ENCODE measurements at places on chromosomes 12 and 14. TPM values are rescaled to one million over a fixed set of nuclear protein-coding genes. Genes with fewer than 3 reads are reported as not detected.

- DNase-seq, result no peak
Measured at GRCh38 chr12:113794774-113795173, 171.4 kb downstream of the RBM19 start.

GRCh38 chr12:25433581-25434325, 119.3 kb downstream of the LMNTD1 start:
- DNase-seq, result no peak

- DNase-seq, result no peak
Measured at GRCh38 chr12:6332459-6332858, 9.4 kb downstream of the TNFRSF1A start.

DNA sequence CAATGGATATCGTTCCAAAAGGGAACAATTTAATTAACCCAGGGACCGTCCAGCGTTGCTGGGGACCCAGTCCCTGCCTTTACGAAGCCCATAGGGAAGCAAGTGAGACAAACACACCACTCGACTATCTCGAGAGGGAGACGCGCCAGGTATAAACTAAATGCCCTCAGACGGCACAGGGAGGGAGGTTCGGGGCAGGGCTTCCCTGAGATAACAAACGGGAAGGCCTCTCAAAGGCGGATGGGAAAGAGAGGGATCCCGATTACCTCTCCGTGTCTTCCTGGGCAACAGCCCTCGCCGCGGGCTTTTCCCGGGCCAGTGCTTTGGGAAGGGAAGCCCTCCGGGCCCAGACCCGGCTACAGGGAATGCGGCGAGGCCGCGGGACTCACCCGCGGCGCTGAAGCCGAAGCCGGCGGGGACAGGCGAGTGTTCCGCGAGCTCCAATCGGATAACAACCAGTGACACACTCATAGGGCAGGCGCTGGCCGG, 390 bp downstream of the BRAP start:
- no peak for DNase-seq

- no peak for DNase-seq
Measured at GRCh38 chr14:42617005-42617404, 1010.3 kb downstream of the LRFN5 start.

DNA sequence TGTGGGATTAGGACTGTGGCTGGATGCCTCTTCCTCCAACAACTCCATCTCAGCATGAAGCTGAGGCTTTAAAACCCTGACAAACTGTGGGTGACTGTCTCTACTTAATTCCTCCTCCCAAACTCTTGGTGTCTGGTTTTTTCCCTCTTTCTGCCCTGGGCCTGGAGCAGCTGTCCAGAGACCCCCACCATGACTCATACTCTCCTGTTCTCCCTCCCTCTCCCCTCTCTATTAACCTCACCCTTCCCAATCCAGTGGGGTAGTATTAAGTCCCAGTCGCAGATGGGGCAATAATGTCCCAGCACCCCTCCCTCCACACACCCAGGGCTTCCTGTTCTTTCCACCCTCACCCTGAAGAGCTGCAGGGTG, 2.0 kb upstream of the DNAJC14 start:
- DNase-seq, result no peak

DNA sequence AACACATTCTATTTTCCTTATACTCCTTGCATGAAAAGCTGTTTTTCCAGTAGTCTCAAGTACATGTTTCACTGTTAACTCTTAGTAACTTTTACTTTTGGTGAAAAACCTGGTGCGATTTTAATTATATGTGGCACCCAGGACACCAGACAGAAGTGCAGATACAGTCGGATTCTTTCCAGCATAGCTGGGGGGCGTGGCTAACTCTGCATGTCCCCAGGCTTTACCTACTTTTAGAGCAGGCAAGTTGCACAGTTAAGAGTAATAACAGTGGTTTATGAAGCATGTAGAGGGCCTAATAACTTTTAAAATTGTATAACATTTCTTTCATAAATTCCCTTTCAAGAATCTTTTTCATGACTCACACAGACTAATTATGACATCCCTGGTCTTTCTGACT, 70.7 kb downstream of the HSD17B6 start:
- no peak for DNase-seq

GRCh38 chr12:107091989-107092641, 1.2 kb downstream of the CRY1 start:
- peak; percentile 85 for DNase-seq

DNA sequence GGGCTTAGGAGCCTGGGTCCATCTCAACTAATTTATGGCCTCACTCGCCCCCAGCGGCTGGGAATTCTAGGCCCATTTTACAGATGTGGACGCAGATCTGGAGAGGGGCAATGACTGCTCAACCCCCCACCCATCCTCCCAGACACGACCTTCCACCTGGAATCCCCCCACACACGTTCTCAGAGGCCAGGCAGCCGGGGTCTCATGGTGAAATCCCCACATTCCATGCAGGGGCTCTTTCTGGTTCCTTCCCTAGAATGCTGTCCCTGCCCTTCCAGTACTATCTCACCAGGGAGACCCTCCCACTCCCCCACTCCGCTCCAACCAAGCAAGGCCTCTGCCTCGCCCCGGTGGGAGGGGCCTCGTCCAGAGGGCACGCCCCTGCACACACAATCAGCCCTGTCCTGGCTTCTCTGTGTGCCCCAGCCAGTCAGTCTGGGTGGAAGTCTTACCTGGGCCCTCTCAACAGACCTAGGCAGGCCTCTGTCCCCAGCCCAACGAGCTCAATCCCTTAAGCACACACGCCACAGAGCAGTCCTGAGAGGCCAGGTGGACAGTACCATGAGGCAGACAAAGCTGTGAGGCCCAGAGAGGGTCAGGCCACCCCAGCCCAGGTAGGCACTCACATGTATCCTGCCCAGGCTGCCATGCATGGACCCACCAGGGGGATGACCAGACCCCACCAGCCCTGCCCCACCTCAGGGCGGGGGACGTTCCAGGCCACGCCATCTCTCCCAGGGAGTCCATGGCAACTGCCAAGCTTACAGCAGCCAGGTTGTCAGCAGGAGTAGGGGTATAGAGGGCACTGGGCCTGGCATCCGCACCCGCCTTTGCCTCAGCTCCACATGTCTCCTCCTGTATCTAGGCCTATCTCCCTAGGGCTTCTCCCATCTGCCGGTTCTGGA, 1.3 kb upstream of the ANKRD9 start:
- DNase-seq, result no peak

DNA sequence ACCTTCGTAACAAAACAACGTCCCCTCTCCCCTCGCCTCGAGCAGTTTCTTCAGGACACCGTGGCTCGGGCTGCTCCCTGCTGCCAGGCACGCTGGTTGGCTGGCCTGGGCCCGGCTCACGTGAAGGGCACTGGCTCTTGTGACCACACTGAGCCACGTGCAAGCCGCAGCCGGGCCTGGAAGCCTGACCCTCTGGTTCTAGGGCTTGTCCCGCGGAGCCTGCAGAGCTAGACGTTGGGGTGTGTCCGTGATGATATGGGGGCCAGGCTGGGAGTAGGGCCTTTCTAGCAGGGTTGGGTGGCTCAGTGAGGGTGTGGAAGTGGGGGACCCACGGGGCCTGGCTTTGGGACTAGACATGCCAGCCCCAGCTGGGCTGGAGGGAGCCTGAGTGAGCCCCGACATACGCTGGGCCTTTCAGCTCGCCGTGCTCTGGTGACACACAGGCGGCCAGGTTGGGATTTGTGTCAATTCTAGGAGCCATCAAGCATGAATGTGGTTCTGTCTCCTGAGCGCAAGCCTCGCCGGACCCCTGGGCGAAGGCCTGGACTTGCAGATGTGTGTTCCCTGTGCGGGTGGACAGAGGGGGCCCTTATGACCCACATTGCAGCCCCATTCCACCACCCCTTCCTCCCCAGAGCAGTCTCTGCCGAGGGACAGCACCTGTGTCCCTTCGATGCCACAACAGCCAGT, 13.6 kb upstream of the AMN start:
- no peak for DNase-seq

DNA sequence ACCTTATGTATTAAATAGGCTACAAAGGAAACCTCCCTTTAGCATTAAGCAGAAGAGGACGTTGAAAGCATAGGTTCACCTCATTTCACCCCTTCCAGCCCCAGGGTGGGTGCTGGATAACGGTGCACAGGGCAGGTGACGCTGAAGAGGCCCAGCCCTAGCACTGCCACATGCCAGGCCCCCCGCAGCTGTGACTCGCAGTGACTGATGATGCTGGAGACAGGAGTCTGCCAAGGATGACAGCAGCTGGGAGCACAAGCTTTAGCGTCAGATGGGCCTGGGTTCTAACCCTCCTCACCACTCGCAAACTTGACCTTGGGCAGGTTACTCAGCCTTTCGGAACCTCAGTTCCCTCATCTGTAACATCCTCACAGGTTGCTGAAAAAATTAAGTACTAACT, 76.7 kb downstream of the TBK1 start:
- DNase-seq, result no peak

GRCh38 chr12:113348849-113349536, 9.4 kb upstream of the PLBD2 start:
- DNase-seq, result no peak

- DNase-seq, result no peak
Measured at GRCh38 chr12:108523365-108523764, 8.3 kb downstream of the FICD start.

- no peak for DNase-seq
Measured at GRCh38 chr14:24095271-24096068, 1.4 kb downstream of the PCK2 start.

DNA sequence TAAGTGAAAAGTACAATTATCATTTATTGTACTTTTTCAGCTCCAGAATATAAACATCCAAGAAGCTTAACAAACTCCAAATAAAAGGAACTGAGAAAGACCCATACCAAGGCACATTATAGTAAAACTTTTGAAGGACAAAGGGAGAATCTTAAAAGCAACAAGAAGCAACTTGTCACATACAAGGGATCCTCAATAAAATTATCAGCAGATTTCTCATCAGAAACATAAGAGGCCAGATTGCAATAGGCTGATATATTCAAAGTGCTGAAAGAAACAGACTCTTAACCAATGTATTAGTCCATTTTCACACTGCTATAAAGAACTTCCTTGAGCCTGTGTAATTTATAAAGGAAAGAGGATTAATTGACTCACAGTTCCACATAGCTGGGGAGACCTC, 48.3 kb downstream of the TTC7B start:
- no peak for DNase-seq

DNA sequence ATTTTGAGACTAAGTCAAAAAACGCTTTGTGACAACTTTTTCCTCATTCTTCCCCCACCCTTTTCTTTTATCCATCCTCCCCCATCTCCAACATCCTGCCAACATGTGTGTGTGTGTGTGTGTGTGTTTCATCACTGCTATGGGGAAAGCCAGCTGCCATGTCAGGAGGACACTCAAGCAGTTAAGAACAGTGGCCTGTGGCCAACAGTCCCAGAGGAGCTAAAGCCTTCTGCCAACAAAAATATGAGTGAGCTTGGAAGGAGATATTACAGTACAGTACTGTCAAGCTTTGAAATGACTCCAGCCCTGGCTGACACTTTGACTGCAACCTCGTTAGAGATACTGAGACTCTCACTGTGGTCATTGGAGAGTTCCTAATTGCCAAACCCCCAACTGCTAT, 5.0 kb upstream of the CSRP2 start:
- peak; percentile 48 for DNase-seq

DNA sequence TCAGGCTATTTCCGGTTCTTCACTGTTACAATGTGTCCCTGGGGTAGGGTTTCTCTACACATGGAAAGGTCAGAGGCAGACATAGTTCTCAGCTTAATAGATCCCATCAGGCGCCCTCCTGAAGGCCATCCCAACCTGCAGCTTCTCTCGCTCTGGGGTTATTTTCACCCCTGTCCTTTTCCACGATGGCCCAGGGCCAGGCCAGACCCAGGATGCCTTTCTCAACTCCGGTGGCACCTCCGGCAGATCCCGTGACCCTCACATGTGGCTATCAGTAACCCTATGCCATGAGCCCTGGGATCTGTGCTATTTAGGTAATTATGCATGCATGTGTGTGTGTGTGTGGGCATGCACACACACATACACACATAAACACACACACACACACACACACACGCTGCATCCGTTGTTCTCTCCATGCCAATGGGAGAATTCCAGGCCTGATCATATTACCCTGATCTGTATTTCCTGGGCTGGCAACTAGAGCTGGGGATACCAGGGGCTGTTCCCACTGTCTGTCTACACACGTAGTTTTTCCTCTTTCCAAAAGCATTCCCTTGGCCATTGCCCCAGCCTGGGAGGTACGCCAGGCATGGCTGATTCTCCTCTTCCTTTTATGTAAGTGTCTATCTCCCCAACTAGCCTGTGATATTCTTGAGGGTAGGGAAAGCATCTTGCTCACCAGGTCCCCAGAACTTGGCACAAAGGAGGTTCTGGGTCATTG, 51.2 kb upstream of the NOS1 start:
- DNase-seq, result peak; percentile 29

DNA sequence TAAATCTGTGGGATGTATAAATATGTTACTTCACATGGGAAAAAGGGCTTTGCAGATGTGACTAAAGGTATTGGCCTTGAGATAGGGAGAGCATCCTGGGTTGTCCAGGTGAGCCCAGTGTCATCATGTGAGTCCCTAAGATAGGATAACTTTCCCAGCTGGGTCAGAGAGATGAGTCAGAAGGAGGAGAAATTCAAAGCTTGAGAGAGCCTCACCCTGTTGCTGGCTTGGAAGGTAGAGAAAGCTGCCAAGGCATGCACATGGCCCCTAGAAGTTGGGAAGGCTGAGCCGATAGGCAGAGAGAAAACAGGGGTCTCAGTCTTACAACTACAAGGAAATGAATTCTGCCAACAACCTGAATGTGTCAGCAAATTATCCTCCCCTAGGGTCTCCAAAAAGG, 213.0 kb downstream of the ADGRD1 start:
- DNase-seq, result no peak

GRCh38 chr12:2185751-2186341, 133.1 kb downstream of the CACNA1C start:
- DNase-seq, result no peak

DNA sequence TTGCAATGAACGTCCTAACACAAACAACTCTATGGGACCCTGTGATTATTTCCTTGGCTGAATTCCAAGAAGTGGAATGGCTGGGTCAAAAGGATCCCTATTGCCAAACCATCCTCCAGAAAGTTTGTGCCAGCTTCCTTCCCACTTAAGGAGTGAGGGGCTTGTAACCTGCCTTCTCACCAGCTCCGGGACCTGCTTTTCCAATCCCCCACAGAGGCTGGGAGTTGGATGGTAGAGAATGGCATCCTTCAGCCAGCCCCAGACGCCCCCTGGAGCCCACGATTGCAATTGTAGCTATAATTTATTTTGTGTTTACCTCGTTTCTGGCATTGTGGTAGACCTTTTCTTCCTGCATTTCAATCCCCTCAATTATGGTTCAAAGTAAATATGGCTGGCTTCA, 9.7 kb upstream of the ZDHHC22 start:
- DNase-seq, result no peak

DNA sequence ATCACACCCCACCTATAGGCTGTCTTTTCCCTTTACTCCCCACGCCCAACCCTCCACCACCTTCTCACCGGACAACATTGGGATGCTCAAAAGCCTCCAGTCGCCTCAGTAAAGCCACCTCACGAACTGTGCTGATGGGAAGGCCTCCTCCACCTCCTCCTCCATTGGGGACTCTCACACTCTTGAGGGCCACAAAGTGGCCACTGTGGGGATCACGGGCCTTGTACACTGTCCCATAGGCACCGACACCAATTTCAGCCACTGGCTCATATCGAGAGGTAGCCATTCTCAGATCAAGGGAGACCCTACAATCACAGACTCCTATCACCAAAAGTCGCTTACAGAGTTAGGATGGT, 700 bp downstream of the CDK4 start:
- DNase-seq, result no peak

COL2A1 gene
- 25.2 TPM for polyA plus RNA-seq

AMN gene
- polyA plus RNA-seq, result 0.74 TPM

CIROP gene
- polyA plus RNA-seq, result not detected

CPM gene
- 3.0 TPM for polyA plus RNA-seq

C1R gene
- polyA plus RNA-seq, result 102 TPM

PPP1R36 gene
- not detected for polyA plus RNA-seq

SDR39U1 gene
- 37.2 TPM for polyA plus RNA-seq

CACNB3 gene
- polyA plus RNA-seq, result 22.1 TPM

DCP1B gene
- polyA plus RNA-seq, result not detected

CEBPE gene
- polyA plus RNA-seq, result not detected

DPF3 gene
- polyA plus RNA-seq, result 16.8 TPM

Data from muscle of arm (tissue), 14 donors.